Left renal pelvis (tissue), 4 donors: ENCODE measurements at places on chromosomes 4 and X. TPM values are rescaled to one million over a fixed set of nuclear protein-coding genes. Genes with fewer than 3 reads are reported as not detected.

Gene VCX3B
- polyA plus RNA-seq = not detected

DNA sequence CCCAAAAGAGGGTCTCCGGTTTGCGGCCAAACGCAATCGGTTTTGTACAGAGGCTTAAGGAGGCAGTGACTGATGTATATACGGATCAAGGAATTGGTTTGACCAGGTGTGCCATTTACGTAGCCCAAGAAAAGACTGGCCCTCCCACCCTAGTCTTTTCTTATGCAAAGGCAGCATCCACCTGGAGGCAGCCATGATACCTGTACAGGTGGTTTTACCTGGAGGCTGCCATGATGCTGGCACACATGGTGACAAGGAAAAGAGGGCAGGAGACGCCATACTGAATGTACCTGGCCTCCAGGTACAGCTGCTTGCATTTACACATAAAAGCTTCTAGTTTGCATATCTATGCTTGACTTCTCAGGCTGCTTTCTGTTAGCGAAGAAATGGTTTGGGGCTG is 917.7 kb upstream of the INTU start:
- DNase-seq = no peak

- DNase-seq = no peak
These were observed 41.5 kb upstream of the XPNPEP2 start for GRCh38 chrX:129697204-129697829.

DNA sequence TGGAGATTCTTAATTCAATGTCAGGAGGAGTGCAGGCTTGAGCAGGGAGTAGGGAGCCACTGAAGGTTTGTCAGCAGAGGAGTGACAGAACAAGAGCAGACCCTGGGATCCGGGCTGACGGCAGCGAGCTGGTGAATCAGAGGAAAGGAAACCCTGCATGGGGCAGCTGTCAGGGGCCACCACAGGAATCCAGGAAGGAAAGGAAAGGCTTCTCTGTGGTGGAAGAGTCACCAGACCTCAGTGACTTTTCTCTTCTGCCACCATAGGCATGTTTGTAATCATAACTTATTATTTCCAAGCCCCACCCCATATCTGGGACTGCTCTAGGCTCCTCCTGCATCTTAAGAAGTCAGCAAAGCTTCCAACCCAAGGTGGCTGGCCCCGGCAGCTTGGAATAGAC is 150.9 kb downstream of the BCOR start:
- DNase-seq = no peak

GRCh38 chr4:6349896-6350603 is 80.4 kb downstream of the WFS1 start:
- no peak for DNase-seq

DNA sequence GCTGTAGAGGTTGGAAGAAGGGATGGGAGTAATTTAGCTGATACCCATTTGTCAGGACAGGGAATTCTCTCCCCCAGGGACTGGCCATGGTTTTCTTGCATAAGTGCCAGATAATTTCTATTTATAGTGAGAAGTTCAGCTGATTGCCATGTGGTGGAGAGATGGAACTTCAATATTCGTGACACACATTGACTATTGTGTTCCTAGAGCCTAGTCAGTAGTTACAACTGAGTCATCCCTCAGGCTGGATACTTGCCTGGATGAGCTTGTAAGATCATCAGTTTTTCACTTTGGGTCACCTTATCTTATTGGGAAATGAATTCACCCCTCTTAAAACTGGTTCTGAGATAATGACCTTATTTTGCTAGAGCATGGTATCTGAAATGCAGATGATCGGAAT is 32.2 kb downstream of the CFAP299 start:
- no peak for DNase-seq

- no peak for DNase-seq
These were observed 1195.9 kb upstream of the PRKX start for GRCh38 chrX:4909348-4909747.
